ENCODE measurements at places on chromosomes 11 and 22.

DNA sequence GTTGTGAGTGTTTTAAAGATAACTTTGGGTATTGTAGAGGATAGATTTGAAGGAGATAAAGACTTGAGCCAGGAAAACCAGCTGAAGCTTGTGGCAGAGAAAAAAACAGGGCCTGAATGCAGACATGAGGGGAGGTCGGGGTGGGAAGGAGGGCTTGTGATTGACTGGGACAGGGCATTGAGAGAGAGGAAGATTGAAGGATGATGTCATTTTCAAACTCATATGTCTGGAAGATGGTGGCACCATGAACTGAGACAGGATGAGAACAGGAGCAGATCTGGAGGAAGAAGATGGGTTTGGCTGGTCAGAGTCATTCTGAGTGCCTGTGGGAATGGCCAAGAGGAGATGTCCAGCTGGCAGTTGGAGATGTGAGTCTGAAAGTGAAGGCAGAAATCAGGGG, 14.7 kb downstream of the CSNK2A3 start:
- no peak for DNase-seq

DNA sequence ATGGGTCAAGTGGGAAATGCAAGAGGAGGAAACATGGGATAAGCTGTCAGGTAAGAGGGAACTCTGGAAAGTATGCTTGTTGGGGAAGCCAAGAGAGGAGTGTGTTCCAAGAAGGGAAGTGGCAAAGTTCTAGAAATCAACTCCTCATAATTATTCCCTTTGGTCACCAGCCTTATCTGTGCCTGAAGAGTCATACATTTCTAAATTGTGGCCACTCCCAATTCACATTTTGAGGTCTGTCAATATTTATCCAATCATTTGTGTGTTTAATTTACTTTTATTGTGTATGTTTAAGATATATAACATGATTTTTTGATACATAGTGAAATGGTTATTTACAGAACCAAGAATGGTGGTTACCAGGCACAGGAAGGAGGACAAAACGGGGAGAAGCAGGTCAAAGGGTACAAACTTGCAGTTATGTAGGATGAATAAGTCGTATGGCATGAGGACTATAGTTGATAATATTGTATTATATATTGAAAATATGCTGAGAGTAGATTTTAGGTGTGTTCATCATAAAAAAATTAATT, 131.7 kb downstream of the GRIA4 start:
- no peak for DNase-seq

GRCh38 chr11:59545179-59546020, 34.1 kb downstream of the OR4D9 start:
- DNase-seq = peak; percentile 87

GRCh38 chr11:10715571-10715970, 22.0 kb upstream of the IRAG1 start:
- DNase-seq = peak; percentile 37

GRCh38 chr11:9716275-9717039, 52.6 kb downstream of the SWAP70 start:
- DNase-seq = peak; percentile 49

DNA sequence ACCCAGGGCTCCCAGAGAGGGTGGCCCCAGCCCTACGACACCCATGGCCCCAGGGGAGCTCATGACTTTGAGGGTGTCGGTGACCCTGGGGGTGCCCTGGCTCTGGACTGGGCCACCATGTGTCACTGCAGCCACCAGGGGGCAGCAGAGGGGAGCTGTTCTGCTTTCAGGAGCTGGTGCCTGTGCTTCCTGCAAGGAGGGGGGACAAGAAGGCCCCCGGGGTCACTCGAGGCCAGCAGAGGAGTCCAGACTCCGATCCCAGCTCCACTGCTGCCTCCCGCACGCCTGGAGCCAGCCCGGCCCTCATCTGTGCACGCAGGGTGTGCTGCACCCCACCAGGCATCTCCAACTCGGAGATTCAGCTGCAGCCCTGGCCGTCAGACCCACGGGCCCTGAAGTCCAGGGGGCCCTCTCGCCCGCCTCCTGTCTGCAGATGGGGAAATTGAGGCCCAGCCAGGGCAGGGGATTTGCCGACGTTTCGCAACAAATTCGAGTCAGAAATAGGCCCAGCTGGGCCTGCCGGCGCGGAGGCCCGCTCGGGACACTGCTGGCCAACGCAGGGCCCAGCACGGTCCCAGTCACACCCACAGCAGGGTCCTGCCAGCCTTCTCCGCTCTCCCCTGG, 29.5 kb upstream of the WNT7B start:
- DNase-seq = peak; percentile 82

GRCh38 chr11:57903441-57904123, 120.1 kb upstream of the OR9Q1 start:
- no peak for DNase-seq

DNA sequence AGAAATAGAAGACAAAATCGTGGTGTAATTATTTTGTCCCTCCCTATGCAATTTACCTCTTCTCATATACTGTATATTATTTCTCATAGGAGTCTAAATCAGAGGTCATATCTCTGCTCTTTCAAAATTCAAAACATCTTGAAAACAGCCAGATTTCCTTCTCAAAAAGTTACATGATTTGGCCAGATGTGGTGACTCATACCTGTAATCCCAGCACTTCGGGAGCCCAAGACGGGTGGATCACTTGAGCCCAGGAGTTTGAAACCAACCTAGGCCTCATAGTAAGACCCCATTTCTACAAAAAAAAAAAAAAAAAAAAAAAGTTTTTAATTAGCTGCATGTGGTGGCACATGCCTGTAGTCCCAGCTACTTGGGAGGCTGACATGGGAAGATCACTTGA, 29.0 kb upstream of the DNAJB7 start:
- peak; percentile 57 for DNase-seq

GRCh38 chr22:38799265-38800002, 5.5 kb upstream of the DNAL4 start:
- peak; percentile 41 for DNase-seq

DNA sequence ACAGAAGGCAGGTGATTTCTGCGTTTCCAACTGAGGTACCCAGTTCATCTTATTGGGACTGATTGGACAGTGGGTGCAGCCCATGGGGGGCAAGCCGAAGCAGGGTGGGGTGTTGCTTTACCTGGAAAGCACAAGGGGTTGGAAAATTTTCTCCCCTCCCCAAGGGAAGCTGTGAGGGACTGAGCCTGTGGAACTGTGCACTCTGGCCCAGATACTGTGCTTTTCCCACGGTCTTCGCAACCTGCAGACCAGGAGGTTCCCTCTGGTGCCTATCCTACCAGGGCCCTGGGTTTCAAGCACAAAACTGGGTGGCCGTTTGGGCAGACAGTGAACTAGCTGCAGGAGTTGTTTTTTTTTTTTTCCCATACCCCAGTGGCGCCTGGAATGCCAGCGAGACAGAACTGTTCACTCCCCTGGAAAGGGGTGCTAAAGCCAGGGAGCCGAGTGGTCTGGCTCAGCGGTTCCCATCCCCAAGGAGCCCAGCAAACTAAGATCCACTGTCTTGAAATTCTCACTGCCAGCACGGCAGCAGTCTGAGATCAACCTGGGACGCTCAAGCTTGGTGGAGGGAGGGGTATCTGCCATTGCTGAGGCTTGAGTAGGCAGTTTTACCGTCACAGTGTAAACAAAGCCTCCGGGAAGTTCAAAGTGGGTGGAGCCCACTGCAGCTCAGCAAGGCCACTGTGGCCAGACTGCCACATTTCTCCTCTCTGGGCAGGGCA, 97.2 kb downstream of the JRKL start:
- peak; percentile 70 for DNase-seq

- DNase-seq = no peak
Measured at GRCh38 chr11:77999446-78000030, 5.1 kb upstream of the INTS4 start.

DNA sequence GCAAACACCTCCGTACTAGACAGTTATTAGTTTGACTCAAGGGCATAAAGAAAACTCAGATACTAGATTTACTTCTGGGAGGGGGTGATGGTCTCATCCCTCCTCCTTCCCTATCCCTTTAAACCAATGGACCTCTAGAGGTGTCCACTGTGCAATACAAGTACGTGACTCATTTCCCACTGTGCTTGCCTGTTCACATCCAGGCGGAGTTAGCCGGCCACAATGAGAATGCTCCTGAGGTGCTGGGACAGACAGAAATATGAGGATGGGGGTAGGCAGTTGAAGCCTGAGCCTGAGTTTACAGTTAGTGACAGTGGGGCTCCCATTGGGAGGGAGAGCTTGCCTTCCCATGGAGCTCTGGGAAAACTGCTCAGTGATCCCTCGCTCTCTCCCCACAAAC, 8.4 kb upstream of the PMM1 start:
- peak; percentile 80 for DNase-seq

- DNase-seq = no peak
Measured at GRCh38 chr22:37632174-37633088, 7.0 kb upstream of the SH3BP1 start.

DNA sequence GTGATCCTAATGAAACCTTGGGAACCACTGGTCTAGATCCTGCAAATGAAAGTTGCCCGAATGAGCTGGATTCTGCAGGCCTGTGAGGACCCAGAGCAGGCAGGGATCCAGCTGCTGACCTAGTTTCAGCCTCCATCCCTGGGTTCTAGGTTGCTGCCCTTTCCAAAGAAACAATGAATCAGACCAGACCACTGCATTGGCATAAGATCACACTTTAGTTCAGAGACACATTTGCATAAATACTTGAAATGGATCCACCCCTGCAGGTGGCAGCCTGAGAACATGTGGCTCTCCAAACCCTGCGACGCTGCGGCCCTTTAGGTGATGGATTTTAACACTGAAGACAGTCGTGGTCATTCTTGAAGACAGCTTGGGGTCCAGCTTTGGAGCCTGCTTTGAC, 23.7 kb downstream of the ADAMTS8 start:
- DNase-seq = no peak

- no peak for DNase-seq
Measured at GRCh38 chr11:132402071-132402684, 1031.8 kb downstream of the NTM start.

GRCh38 chr11:86934582-86934900, 20.7 kb downstream of the FZD4 start:
- no peak for DNase-seq

- peak; percentile 56 for DNase-seq
Measured at GRCh38 chr11:6197466-6198200, 1.4 kb upstream of the OR52W1 start.

GRCh38 chr22:37457093-37457893, 28.9 kb downstream of the MFNG start:
- peak; percentile 41 for DNase-seq

DNA sequence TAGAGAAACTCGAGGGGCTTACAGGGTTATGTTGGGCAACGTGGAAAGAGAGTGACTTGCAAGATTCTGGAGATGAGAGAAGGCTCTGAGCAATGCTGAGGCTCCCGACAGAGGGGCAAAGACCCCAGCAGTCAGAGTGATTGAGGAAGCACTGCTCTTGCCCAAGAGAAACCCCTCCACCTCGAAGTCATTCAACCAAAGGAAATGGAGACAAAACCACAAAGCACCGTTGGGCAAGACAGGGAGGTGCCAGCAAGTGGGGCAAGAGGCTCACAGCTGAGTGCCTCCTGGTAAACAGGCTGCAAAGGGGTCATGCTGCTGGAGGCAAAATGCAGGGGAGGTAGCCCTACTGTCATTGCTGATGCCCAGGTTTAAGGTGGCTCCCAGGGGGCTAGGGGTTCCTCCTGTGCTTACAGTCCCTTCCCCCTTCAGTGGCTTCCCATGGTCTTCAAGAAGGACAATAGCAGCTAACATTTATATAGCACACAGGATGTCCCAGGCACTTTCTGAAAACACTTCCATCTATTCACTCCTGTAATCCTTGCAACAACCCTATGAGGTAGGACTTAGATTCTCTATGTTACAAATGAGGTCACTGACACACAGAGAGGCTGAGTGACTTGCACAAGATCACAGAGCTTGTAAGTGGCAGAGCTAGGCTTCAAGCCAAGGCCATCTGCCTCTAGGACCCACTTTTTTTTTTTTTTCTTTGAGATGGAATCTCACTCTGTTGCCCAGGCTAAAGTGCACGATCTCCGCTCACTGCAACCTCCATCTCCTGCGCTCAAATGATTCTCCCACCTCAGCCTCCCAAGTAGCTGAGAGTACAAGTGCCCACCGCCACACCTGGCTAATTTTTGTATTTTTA, 18.1 kb upstream of the MYH9 start:
- DNase-seq = peak; percentile 87

DNA sequence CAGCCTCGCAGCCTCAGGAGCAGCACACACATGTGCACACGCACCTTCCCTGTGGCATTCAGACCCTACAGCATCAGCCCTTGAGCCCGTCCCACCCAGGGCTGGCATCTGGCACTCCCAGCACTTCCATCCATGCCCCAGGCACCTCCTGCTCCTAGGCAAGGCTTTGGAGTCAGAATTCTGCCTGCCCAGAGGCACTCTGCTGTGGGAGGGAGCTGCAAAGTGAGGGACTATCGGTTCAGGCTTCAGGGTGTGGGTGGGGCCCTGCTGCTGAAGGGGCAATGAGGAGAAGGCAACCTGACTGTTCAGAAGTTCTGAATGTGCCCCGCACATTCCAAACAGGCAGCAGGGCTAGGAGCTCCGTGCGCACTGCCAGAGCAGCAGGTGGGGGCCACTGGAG, 39.7 kb downstream of the NECTIN1 start:
- DNase-seq = no peak

DNA sequence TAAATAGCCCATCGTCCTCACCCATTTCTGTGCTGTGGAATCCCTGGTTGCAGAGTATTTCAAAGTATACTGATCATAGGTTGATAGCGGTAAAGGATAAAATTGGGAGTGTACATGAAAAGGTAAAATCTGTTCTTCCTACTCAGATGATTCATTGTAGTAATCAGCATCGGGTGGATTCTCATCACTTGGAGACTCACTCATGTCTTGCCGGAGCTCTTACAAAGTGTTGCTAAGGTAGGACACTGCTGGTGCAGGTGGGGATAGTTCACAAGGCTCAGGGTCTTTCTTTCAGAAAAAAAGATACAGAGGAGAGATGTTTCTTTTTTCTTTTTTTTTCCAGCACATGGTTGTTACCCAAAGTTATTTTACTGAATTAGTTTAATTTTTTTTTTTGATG, 84.8 kb downstream of the MTNR1B start:
- peak; percentile 34 for DNase-seq

DNA sequence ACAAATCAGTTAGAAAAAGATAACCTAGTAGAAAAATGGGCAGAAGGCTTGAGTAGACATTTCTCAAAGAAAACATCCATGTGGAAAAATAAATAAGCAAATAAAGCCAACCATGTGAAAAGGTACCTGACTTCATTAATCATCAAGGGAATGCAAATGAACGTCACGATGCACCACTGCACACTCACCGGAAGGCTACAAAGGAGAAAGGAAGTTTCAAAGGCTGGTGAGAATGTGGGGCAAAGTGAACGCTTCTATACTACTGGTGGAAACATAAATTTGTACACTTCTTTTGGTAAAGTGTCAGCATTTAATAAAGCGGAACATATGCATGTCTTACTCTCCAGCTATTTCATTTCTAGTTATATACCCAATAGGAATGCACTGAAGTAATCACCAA, 166.8 kb downstream of the CSNK2A3 start:
- DNase-seq = no peak

DNA sequence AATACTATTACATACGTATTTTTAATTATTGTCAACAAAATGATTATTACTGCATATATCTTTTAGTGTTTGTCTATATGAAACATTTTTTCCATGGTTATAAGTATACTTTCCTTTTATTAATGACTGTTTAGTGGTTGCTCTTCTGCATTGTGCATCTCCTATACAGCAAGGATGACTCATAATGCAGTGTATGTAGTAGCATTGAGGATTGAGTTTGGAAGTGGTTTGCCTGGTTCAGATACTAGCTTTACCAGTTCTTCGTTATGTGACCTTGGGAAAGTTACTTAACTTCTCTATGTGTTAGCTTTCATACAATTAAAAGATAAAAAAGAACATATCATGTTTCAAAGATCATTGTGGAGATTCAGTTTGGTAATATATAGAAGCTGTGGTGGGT, 44.1 kb downstream of the CHORDC1 start:
- no peak for DNase-seq
